ENCODE measurements at places on chromosomes 6 and 20.

- peak; percentile 62 for DNase-seq
Observed at GRCh38 chr20:53934421-53935343, 135.7 kb downstream of the BCAS1 start.

DNA sequence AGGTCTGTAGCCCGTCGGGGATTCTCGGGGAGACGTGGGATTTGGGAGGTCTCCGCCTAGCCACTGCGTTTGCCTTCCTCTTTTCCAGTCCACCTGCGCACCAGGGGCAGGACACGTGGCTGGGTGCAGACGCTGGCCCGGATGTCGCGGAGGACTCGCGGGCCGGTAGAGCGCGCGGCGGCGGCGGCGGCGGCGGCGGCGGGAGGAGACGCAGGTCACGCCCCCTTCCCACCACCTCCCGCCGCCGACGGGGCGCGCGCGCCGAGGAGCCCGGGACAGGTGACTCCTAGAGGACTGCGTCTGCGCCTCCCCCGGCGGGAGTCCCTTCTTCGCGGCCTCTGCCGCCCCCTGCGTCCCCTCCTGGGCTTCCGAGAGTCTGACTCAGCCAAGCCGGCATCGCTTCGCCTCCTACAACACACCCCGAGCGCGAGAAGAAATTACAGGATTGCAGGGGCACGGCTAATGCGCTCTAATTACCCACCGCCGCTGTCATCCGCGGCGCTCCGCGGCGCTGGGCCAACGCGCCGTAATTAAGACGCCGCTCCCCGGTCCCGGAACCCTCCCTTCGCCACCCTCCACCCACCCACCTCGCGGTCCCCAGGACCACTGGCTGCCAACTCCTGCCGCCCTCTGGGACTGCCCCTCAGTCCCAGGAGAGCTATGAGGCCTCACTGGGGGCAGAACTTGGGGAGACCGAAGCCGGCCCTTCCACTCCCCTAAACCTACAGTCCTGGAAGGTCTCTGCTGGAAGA, 124.5 kb downstream of the MRPL14 start:
- no peak for DNase-seq

GRCh38 chr6:123804787-123805540, 1.3 kb downstream of the NKAIN2 start:
- no peak for DNase-seq

- DNase-seq: no peak
Observed at GRCh38 chr6:136975089-136975715, 53.1 kb downstream of the SLC35D3 start.

DNA sequence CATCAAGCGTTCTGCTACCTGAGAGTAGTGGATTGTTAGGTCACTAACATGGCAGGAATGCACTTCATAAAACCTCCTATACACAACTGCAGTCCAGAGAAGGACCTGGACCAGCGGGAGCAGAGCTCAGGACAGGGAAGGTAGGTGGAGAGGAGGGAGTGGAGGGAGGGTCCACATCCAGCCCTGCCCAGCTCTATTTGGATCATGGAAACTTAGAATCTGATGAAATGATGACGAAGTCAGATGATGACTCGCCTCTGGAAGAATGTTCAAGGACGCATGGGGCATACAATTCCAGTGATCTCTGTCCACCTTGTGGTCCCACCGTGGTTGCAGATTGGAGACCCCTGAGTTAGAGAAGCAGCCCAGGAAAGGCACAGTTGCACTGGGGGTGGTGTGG, 68.8 kb downstream of the CLIC5 start:
- DNase-seq: no peak

GRCh38 chr6:89729818-89730217, 89.8 kb downstream of the MDN1 start:
- DNase-seq: no peak

- no peak for DNase-seq
Observed at GRCh38 chr6:17006543-17006942, 95.3 kb upstream of the STMND1 start.

GRCh38 chr20:15396026-15396425, 1058.6 kb upstream of the FLRT3 start:
- no peak for DNase-seq

- no peak for DNase-seq
Observed at GRCh38 chr20:39136798-39137197, 174.7 kb downstream of the DHX35 start.

DNA sequence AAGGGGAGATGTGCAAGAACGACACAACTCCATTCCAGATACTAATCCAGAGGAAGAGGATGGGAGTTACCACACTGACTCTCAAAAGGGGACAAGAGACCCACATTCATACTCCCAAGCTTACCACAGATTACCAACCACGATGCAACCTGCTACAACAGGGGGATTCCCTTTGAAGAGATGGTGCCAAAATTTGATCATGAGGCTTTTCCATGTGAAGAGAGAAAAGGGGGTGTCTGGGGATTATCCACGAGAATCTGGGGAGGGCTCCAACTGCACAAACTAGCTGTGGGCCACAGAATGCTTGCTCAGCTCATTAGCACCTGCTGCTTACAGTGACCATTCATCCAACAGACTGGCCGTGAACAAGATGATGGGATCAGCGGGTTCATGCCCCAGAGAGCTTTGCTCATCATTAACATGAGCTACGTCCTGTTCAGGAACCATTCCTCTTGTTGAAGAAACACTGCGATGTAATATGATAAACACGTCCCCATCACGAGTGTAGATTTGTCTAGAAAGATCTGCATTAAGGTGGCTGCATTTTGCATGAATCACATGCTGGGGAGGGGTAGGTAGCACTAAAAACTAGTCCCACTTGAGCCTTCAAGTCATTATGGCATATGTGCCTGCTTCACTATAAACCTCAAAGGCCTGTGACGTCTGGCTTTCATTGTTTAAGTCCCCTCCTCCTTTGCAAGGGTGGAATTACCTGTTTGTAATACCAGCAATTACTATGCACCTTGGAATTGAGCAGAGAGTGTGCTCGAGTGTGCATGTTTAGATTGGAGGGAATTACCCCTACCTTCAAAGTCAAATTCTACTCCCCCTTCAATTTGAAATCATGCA, 4.0 kb downstream of the PLAGL2 start:
- no peak for DNase-seq

GRCh38 chr6:27242589-27243265, 4.8 kb upstream of the PRSS16 start:
- DNase-seq: no peak

DNA sequence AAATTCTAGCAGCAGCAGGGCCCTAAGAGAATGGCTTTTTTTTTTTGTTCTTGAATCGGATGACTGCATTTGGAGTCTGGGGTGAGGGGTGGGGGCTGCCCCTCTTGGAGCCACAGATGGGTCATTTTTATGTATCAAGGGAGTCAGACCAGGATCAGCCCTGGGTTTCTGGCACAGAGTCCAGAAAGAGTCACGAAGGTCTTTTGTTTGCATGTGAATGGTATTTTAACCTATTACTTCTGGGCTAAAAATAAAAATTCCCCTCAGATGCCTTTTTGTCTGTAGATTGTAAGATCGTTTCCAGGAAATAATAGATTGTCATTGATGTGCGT, 72.5 kb downstream of the PHACTR3 start:
- DNase-seq: no peak

GRCh38 chr6:157542414-157543160, 161.6 kb downstream of the ZDHHC14 start:
- no peak for DNase-seq

DNA sequence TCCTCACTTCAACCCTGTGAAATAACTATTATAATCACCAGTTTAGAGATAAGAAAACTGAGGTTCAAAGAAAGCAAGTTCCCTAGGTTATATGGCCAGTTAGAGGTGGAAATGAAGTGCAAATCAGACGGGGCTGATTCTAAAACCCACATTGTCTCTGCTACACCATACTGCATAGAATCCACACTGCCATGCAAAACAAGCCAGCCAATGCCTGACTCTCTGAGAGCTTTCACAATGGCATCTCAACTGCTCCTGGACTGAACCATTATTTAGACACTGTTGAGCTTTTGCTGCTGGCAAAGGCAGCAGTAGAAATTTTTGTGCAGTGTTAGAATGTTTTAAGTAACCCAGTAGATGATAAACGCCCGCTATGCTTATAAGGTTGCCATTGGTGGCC, 195.2 kb upstream of the CNR1 start:
- DNase-seq: no peak

DNA sequence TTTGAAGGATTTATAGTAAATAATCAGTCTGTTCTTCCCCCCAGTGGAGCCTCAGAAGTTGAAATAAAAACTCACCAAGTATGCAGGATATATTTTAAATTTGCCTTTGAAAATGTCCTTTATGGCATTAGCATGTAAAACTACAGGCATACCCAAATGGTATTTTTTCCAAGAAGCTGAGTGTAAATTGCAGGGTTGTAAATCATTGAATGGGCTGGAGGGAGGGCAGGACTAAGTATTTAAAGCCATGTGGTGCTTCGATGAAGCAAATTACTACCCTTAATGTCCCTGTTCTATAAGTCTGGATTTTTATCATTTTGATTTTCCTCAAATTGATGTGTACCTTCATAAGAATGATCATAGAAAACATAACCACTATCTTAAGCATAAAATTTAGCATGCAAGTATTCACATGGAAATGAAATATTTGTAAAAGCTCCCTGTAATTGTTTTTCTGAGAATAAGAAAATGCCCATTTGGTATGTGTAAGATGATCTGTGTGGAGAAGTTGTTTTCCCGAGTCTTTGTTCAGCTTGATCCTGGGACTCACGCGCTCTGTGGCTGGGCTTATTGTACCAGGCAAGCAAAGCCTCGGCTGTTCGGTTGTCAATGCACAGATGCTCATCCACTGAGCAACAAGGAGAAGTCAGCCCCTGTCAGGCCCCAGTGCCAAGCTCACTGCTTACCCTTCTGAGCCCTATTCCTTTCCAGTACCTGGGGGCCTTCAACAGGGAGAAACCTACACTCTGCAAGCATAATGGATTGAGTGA, 66.7 kb downstream of the CD164 start:
- DNase-seq: no peak

All from AG09319 (cell line).